ENCODE measurements at places on chromosomes 5 and 9. TPM values are rescaled to one million over a fixed set of nuclear protein-coding genes. Genes with fewer than 3 reads are reported as not detected.
A peak's percentile ranks its signal among the peaks of the same experiment; 100 is the strongest.

- H3K36me3 ChIP-seq = no peaks in the 10 kb centered on the region
- no peak overlapping the region for H3K27ac ChIP-seq
- H3K4me1 ChIP-seq = peaks cover 2% of the 10 kb centered on the region
- H3K27me3 ChIP-seq = peaks cover 6% of the 10 kb centered on the region
- H3K4me3 ChIP-seq = no peak overlapping the region
Observed at GRCh38 chr9:19994296-19994695, 205.5 kb upstream of the SLC24A2 start.

- peaks cover 2% of the 10 kb centered on the region for H3K4me1 ChIP-seq
- no peaks in the 10 kb centered on the region for H3K27me3 ChIP-seq
- DNase-seq = no peak
- H3K36me3 ChIP-seq = peaks cover 4% of the 10 kb centered on the region
- no peak overlapping the region for H3K4me3 ChIP-seq
Observed at GRCh38 chr9:20364959-20365358, 257.3 kb downstream of the MLLT3 start.

DNA sequence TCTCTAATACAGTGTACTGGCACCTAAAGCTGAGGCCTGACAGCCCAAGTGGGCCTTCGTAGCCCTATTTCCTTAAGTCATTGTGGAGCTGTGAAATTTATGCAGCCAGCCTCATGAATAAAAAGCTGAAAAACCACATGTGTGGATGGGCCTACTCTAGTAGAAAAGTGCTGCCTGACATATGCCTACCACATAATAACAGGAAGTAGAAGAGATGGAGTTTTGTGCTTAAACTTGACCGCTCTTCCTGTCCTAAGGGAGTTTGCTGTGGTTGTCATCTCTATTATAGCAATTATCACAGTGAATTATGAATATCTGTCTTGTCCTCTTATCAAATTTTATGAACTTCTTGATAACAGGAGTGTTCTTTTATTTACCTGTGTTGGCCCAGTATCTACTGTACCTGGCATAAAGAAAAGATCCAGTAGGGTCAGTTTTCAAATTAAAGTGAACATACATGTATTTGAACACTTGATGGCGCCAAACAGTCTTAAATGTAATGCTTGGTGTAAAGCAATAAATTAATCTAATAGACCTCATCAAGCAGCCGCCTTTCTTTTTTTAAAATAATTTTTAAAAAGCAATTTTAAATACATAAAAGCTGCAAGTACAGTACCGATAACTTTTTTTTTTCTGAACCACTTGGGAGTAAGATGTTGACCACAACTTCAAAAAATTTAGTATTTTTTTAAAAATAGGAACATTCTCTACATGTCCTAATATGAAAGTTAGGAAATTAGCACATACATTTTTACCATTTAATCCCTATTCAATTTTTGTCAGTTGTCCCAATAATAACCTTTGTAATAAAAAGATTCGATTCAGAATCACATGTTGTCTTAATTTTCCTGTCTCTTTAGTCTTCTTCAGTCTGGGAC, 51.0 kb downstream of the FKTN start:
- no peaks in the 10 kb centered on the region for H3K27me3 ChIP-seq
- no peak overlapping the region for H3K27ac ChIP-seq
- 0 out of 2 replicates have a peak, but pooled peaks cover 3% of the 10 kb centered on the region for H3K36me3 ChIP-seq
- no peak overlapping the region for H3K4me3 ChIP-seq
- peak; percentile 59 for DNase-seq
- no peaks in the 10 kb centered on the region for H3K4me1 ChIP-seq

DNA sequence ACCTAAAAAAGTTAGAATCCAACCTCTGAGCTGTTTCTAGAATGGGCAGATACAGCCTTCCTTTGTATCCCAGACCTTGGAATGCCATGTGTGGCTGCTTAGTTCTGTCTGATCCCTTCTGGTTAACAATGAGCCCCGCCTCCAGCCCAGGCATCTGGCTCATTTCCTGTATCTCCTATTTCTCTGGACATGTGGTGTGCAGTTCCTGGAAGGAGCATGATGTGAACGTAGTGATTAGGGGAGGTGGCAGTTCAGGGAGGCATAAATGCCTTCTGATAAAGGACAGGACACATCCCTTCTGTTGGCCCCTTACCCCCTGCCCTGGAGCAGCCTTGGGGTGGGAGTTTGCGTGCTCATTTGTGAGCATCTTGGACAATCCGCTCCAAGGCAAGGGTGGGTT, 243.0 kb downstream of the ZSWIM6 start:
- DNase-seq = peak; percentile 77
- H3K27ac ChIP-seq = no peak overlapping the region
- peaks cover 3% of the 10 kb centered on the region for H3K27me3 ChIP-seq

GRCh38 chr9:15936306-15936921, 383.6 kb downstream of the CCDC171 start:
- H3K27me3 ChIP-seq = no peaks in the 10 kb centered on the region
- peak; percentile 40 for DNase-seq
- no peak overlapping the region for H3K27ac ChIP-seq

DNA sequence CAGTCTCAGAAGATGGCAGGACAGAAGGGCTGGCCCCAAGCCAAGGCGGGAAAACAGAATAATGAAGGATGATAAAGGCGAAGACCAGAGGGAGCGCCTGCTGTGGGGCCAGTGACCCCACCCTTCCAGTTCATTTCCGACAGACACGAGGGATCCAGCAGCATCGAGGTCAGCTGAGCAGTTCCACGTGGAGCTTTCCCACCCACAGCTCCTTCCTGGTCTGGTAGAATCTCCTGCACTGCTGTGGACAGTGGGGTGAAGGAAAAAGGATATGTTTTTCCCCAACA, 265.9 kb upstream of the VLDLR start:
- no peak overlapping the region for H3K27ac ChIP-seq
- H3K4me3 ChIP-seq = no peak overlapping the region
- no peak for DNase-seq

DNA sequence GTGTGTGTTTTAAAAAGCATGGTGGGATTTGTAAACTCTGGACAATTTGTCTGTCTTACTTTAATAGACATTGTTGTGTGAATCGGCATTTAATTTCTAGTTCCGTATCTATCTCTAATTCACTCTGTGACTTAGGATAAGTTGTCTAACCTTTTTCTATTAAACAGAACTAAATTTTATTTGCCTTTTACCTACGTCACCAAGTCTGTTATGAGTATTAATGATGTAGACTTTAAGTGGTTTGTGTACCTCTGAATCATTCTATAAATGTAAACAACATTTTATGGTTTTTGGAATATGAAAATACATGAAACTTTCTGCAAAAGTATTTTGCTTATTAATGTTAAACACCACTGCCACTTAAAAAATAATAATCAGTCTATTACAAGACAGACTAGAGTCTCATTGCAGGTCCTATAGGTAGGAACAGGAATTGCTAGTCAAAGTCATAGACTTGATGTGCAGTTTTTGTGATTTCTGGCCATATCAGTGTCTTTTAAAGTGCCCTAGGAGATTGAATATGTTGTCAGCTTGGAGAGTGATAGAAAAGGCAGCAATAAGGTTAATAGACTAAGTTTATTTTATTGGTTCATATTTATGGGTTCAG, 5.6 kb downstream of the RBM27 start:
- H3K4me3 ChIP-seq = no peak overlapping the region
- H3K36me3 ChIP-seq = no peaks in the 10 kb centered on the region
- H3K4me1 ChIP-seq = 0 out of 2 replicates have a peak, but pooled peaks cover 2% of the 10 kb centered on the region
- H3K27me3 ChIP-seq = no peaks in the 10 kb centered on the region
- DNase-seq = peak; percentile 6
- no peak overlapping the region for H3K27ac ChIP-seq

- H3K27me3 ChIP-seq = no peaks in the 10 kb centered on the region
- no peak overlapping the region for H3K27ac ChIP-seq
- DNase-seq = no peak
- no peaks in the 10 kb centered on the region for H3K4me1 ChIP-seq
Observed at GRCh38 chr9:113269355-113269754, 6.0 kb downstream of the CDC26 start.

GRCh38 chr9:113858282-113858681, 17.8 kb upstream of the ZNF618 start:
- no peaks in the 10 kb centered on the region for H3K4me1 ChIP-seq
- no peak overlapping the region for H3K4me3 ChIP-seq
- DNase-seq = no peak
- peaks cover 32% of the 10 kb centered on the region for H3K27me3 ChIP-seq

DNA sequence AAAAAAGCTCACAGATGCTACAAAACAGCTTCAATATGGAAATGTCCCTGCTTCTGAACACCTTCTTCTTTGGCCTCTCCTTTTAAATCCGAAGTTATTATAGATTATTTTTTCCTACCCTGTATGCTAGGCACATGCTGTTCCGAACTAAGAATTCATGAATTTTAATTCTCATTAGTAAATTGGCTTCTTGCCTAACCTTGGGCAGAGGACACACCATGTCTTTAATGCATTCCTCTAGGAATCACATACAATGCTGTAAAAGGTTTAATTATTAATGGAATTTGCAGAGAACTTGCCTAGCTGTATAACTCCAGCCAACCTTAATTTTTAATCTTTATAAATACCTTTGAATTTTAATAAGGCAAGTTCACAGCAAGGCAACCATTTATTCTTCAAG, 234.4 kb downstream of the NTRK2 start:
- no peaks in the 10 kb centered on the region for H3K27me3 ChIP-seq
- H3K4me3 ChIP-seq = no peak overlapping the region
- no peaks in the 10 kb centered on the region for H3K4me1 ChIP-seq
- DNase-seq = no peak
- no peak overlapping the region for H3K27ac ChIP-seq

DNA sequence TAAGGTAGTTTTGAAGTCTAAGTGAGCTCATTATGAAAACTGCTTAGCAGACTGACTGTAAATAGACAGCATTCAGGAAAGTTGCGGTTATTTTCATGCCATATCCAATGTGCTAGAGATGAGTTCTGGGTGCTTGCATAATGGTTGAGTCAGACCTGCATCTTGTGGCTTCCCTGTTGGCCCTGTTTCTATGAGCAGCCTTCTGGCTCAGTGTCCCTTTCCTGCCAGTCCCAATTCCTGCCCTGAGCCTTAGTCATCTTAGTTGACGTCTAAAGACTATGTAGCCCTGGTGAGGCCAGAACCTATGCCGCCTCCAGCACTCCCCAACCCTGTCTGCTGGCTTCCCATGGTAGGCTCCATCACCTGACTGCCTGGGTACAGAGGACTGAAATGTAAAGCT, 76.3 kb upstream of the TNFSF8 start:
- H3K27me3 ChIP-seq = peaks cover 11% of the 10 kb centered on the region
- peaks cover 2% of the 10 kb centered on the region for H3K4me1 ChIP-seq
- no peaks in the 10 kb centered on the region for H3K36me3 ChIP-seq
- peak; percentile 83 for DNase-seq

The GLRA1 gene
- not detected for total RNA-seq

The TMEM215 gene
- total RNA-seq = not detected

The CD72 gene
- total RNA-seq = 0.36 TPM

The TMEM203 gene
- 20.8 TPM for total RNA-seq

The PLCXD3 gene
- total RNA-seq = under 0.01 TPM

The ENHO gene
- total RNA-seq = not detected

The RACK1 gene
- 5,432 TPM for total RNA-seq
